ENCODE measurements at places on chromosomes 7 and 10. TPM values are rescaled to one million over a fixed set of nuclear protein-coding genes. Genes with fewer than 3 reads are reported as not detected.

The ZNF365 gene
- 0.91 TPM for total RNA-seq

The NIPSNAP2 gene
- 47.3 TPM for total RNA-seq

The SPDYE11 gene
- total RNA-seq = not detected

The FAM13C gene
- 0.07 TPM for total RNA-seq

The CALY gene
- 0.74 TPM for total RNA-seq

The C10orf67 gene
- total RNA-seq = 0.08 TPM

The NOM1 gene
- 20.5 TPM for total RNA-seq

The ODAD2 gene
- total RNA-seq = 0.17 TPM

The ETV1 gene
- 2.1 TPM for total RNA-seq

The STAMBPL1 gene
- 23.1 TPM for total RNA-seq

The EBLN1 gene
- total RNA-seq = not detected

The AKR1C2 gene
- total RNA-seq = 3,701 TPM

The SEMA3D gene
- total RNA-seq = 0.07 TPM

The REEP3 gene
- 15.7 TPM for total RNA-seq

The SLIT1 gene
- total RNA-seq = 0.07 TPM

The SPDYE16 gene
- total RNA-seq = 0.10 TPM

The SLC13A4 gene
- total RNA-seq = not detected

The TACC2 gene
- total RNA-seq = 76.2 TPM

The ZNF488 gene
- 12.6 TPM for total RNA-seq

The TMEM236 gene
- total RNA-seq = 0.03 TPM

The ARHGEF5 gene
- 3.0 TPM for total RNA-seq

The TACR2 gene
- total RNA-seq = 0.14 TPM

The FOXI2 gene
- not detected for total RNA-seq

The SPDYE1 gene
- not detected for total RNA-seq

The PIK3CG gene
- not detected for total RNA-seq

The PNLIPRP1 gene
- total RNA-seq = not detected

The GSDME gene
- total RNA-seq = 45.2 TPM

The TSPAN13 gene
- total RNA-seq = 16.8 TPM

The PDE6C gene
- total RNA-seq = not detected

The OSBPL3 gene
- total RNA-seq = 11.7 TPM

The PRSS37 gene
- total RNA-seq = not detected

The TEX47 gene
- not detected for total RNA-seq

The HNRNPF gene
- 353 TPM for total RNA-seq

The CDH23 gene
- 2.7 TPM for total RNA-seq

The SEMA4G gene
- 7.4 TPM for total RNA-seq

The CC2D2B gene
- 0.44 TPM for total RNA-seq

The PLAC9 gene
- total RNA-seq = 0.16 TPM

The LRGUK gene
- total RNA-seq = 0.37 TPM

The LRIT1 gene
- not detected for total RNA-seq

The ANKRD30A gene
- total RNA-seq = 0.49 TPM

The ZNF503 gene
- total RNA-seq = 8.8 TPM
